Cardiac fibroblast (primary cell): ENCODE measurements at places on chromosomes 12 and 14.

DNA sequence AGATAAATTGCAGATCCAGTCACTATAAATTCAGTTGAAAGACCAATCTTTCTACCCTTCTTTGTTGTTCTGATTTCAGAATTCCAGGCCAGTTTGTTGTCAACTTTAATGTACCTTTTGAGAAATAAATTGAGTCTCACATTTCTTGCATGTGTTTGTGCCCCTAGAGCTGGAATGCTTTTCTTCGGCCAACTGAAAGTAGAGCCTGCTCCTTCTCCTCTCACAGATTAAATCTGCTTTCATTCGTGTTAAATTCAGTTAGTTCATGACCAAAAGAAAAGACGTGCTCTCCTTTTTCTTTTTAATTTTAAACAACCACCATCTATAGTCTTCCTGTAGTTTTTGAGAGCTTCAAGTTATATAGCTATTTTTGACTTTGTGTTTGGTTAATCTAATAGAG, 22.9 kb downstream of the SOCS2 start:
- DNase-seq, result no peak

GRCh38 chr14:94174604-94175010, 485 bp downstream of the PPP4R4 start:
- DNase-seq, result no peak

DNA sequence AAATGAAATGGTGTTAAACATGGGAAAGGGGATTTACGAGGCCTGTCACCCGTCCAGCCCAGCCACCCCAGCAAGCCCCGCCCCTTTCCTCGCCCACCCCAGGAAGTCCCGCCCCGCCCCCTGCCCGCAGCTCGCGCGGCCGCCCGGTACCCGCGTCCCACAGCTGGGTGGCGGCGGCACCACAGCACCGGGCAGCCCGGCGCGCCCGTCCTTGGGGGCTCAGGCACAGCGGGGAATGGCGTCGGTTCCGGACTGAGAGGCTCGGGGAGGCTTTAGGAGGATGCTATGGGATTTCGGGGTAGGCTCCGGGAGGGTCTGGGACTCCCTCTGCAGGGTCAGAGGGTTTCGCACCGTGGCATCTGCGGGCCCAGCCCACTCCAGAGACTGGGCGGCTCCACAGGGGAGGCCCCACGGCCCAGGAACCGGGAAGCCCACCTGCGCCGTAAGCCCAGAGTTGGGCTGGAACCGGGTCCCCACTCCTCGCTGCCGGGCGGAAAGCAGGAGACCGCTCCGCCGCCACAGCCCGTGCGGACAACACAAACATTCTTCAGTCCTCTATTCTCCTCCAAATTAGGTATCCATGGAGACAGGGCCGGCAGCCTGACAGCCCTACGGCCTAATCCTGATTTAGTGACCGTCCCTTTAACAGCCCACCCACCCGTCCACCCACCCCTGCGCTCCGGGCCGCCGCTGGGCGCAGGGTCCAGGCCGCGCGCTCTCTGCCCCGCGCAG, 1.4 kb downstream of the FIGNL2 start:
- no peak for DNase-seq

DNA sequence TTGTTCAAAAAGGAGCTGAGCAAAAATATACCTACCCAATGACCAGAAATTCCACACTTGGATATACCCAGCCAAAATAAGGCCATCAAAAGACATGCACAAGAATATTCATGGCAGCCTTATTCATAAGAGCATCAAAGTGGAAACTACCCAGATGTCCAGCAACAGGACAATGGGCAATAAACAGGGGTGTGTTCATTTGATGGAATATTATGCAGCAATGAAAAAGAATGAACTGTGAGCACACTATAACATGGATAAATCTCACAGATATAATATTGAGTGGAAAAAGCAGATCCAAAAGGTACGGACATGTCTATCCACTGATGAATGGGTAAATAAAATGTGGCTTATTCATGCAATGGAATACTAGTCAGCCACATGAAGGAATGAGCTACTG, 209.2 kb upstream of the LHX5 start:
- DNase-seq, result no peak

DNA sequence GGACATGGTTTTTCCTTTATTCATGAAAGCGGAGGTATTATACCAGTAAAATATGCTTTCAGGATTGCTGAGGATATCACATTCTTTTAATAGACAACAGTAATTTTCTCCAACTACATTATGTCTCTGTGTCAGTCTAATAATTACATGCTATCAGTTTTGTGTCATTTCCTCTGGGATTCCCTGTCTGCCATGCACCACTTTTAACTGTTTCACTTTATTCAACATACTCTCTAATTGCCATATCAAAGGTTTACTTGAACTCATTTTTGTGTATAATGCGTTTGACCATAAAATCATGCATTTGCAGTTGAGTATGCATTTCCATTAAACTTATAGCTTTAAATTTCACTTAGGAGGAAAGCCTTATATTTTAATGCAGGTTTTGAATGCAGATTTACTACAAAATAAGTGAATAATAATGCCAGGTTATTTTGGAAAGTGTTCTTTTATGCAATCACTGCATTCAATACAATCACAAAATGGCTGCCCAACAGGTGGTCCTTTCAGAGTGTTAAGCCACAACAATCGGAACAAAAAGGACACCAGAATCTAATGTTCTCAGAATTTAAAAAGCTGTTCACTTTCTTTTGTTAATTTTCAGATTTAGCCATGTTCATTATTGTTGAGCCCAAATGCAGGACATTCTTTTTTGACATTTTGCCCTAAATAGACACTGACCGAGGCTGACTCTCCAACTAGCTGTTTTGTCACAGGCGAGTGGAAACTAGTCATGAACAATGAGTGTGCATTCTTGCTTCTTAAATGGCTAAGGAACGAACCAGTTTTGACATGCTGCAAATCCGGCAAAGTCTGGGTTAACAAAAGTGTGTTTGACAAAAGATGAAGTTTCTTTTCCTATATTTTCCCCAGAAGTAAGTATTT, 40.9 kb downstream of the MBIP start:
- no peak for DNase-seq

DNA sequence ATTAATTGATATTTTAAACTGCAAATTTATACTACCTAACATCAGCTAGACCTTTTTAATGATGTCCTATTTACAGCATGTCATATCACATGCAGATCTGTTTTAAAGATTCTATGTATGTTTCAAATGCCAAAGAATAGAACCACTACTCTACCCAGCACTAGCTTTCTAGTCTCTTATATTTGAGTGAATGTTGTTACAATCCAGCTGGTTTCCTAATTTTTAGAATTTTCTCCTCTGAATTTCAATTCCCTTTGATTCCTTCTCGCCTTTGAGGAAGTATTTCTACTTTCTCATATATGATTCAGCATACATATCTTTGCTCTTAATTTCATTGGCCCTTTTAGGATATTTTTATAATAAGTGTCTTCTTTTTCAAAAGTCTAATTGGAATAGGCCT, 841.9 kb downstream of the TMTC2 start:
- DNase-seq, result no peak
